Camera-type eye (tissue), 1 donor: ENCODE measurements at places on chromosomes 12 and 14. TPM values are rescaled to one million over a fixed set of nuclear protein-coding genes. Genes with fewer than 3 reads are reported as not detected.

The KRT85 gene
- 0.27 TPM for total RNA-seq

The ZC2HC1C gene
- 2.5 TPM for total RNA-seq

The SERPINA9 gene
- not detected for total RNA-seq

The HOTAIR gene
- total RNA-seq = not detected

The FAM90A1 gene
- 0.16 TPM for total RNA-seq
